ENCODE measurements at places on chromosomes 1 and 21.

- DNase-seq: no peak
Observed at GRCh38 chr1:232578651-232579195, 51.2 kb downstream of the SIPA1L2 start.

- DNase-seq: no peak
Observed at GRCh38 chr1:185267701-185268100, 49.3 kb downstream of the IVNS1ABP start.

DNA sequence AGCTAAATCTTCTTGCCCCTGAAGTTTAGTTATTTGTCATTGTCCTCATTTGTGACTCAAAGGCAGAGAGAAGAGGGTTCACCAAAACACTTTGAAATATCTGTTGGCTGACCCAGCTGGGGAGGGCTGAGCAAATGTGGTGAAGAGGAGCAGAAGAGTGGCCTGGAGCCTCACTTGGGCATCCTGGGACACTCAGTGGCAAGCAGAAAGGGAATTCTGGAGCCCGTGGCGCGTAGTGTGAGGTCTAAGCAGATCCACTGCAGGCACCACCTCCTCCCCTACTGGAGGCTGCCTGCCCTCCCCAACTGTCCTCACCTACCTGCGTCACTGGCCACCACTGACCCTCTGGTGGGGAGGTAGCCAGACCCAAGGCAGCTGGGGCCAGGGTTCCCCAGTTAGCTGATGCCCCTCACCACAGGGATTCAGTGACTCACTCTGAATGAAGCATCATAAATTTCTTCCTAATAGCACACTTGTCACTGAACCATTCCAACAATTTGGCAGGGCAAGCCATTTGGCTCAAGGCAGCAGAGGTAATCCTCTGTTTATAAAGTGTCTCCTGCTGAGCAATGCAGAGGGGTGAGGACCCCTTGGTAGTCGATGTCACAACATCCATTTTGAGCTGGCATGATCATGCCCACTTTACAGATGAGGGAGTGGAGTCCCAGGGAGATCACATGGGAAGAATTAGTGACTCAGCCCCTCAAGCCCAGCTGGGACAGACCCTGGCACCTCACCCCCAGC is 80.3 kb downstream of the NENF start:
- no peak for DNase-seq

- DNase-seq: no peak
Observed at GRCh38 chr1:58883037-58883887, 99.4 kb upstream of the JUN start.

DNA sequence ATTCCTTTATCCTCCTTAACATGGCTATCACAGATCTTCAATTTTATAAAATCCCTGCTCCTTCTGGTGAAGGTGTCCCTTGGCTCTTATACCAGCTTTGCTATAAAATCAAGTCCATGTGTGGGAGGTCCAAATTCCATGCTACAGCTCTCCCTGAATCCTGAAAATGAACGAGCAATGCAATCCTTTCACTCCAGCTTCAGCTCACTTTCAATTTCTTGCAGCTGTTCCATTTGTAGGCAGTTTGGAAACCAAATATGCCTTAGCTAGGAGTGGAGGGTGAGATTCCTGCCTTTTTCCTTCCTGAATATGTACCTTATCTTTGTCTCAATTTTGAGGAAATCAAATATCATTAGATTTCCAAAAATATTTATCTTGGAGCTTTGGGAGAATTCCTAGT is 402.6 kb downstream of the TTLL7 start:
- no peak for DNase-seq

DNA sequence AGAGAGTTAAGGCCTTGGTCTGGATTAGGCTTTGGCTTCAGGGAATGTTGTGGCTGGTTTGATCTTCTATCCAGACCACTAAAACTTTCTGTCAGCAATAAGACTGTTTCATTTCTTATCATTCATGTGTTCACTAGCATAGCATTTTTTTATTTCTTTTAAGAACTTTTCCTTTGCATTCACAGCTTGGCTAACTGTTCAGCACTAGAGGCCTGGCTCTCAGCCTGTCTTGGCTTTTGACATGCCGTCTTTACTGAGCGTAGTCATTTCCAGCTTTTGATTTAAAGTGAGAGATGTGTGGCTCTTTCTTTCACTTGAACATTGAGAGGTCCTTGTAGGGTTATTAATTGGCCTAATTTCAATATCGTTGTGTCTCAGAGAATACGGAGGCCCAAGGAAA is 62.5 kb downstream of the RNF220 start:
- DNase-seq: no peak

- no peak for DNase-seq
Observed at GRCh38 chr1:54987427-54987826, 7.0 kb downstream of the TMEM61 start.

DNA sequence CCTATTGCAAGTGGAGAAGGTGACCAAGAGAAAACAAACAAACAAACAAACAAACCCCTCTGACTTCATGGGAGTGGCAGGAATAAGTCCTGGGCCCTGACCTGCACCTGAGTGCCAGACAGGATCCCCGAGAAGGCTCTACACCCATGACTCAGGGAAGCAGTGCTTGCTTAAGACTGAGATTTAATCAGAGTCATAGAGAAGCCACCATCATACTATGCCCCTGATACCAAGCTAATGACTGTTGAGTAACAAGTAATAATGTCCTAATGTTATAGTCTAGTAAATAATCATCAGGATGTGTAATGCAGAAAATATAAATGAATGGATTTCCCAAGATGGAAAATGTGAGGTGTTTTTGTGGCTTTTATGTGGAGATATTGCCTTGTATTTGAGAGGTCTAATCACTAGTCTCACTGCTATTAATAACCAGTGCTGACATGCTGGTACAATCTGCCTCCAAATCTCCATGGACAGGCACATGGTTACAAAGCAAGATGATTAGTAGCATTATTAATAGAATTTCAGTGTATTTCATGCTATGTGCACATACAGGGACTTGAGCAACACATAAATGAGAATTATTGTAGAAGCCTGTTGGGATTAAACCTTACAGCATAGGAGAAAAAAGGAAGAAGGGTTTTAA is 1290.9 kb downstream of the MRPL39 start:
- no peak for DNase-seq

DNA sequence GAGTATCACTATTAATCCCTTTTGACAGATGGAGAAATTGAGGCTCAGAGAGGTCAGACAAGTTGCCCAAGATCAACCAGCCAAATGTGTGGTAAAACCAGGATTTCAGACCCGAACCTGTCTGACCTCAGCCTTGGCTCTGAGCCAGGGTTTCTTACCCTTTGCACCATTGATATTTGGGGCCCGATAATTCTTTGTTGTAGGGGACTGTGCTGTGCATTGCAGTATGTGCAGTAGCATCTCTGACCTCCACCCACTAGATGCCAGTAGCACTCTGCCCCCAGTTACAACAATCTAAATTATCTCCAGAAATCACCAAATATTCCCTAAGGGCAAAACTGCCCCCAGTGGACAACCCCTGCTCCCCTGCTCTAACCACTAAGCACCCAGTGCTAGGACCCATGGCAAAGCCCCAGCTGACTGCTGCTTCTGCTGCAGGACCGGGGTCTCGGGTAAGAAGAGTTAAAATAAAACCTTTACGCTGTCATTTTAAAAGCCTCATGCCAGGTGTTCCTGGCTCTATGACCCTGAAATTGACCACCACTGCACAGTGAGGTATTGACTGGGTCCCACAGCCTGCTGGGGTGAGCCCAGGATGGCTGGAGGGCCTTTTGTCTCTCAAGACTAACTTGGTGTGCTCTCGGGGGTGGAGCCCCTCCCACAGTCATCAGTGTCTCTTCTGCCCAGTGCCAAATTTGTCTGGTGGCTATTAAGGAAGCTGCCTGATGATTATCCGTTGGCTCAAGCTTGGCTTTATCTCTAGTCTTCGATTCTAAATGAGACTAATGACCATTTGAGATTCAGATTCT is 5.6 kb upstream of the MAN1C1 start:
- DNase-seq: no peak

- no peak for DNase-seq
Observed at GRCh38 chr1:146021050-146021445, 487 bp downstream of the HJV start.
